ENCODE measurements at places on chromosomes 12 and 14.

DNA sequence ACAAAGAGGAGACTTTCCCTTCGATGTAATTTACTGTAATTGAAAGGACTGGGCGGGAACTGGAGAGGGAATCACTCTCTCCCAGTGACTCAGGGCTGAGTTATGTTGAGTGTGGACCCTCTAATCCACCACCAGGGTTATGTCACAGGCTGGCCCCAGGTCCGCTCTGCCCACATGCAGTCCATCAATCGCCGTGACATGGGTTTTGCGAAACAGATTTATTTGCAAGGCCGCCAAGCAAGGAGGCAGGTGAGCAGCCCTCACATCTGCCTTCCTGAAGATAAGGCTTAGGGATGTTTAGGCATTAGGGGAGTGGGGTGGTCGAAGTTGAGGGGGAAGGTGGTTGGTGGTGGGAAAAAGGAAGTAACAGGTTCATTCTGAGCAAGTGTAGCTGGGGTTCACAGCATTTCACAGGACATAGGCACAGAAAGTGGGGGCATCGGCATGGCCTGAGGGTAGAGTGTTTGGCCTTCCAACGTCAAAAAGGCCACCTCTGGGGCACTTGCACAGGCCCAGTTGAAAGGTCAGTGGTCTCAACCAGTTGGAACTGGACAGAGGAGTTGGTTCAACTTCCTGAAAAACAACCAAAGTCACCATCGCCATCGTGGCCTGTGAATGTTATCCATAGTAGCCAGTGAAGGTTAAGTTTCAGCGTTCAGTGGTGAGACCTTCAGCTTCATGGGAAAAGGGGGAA is 66.9 kb downstream of the DNAH10 start:
- H3K4me1 ChIP-seq = no peaks in the 10 kb centered on the region
- H3K27ac ChIP-seq = no peak overlapping the region
- no peak overlapping the region for H3K4me3 ChIP-seq
- H3K36me3 ChIP-seq = no peaks in the 10 kb centered on the region
- peaks cover 11% of the 10 kb centered on the region for H3K27me3 ChIP-seq
- DNase-seq = no peak

DNA sequence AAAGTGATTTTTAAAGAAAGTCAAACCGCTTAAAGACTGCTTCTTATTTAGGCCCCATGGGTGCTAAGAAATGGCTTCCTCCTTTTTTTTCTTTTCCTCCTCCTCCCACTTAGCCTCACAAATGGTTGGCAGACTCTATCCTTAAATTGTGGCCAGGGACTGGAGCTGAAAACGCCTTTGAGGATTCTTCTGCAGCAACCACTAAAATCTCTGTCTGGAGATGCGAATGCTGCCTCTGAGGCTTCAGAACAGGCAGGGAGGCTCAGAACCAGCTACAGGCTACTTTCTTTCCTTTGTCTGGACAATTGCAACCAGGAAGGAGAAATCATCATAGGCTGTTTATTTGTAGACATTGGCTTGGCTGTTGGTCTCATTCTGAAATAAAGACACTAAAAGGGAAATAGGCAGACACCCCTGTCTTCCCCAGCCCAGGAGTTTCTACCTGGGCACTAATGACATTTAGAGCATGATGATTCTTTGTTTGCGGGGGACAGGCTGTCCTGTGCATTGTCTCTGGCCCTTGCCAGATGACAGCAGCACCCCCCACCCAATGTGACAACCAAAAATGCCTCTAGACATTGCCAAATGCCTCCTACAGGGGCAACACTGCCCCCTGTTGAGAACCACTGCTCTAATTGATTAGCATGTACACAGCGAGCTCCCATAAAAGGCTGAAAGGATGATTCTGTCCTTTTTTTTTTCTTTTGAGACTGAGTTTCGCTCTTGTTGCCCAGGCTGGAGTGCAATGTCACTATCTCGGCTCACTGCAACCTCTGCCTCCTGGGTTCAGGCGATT is 50.3 kb downstream of the MAP1LC3B2 start:
- no peaks in the 10 kb centered on the region for H3K4me1 ChIP-seq
- H3K36me3 ChIP-seq = no peaks in the 10 kb centered on the region
- no peak overlapping the region for H3K4me3 ChIP-seq
- peak overlapping the region; percentile 31 for H3K27ac ChIP-seq
- no peak for DNase-seq

DNA sequence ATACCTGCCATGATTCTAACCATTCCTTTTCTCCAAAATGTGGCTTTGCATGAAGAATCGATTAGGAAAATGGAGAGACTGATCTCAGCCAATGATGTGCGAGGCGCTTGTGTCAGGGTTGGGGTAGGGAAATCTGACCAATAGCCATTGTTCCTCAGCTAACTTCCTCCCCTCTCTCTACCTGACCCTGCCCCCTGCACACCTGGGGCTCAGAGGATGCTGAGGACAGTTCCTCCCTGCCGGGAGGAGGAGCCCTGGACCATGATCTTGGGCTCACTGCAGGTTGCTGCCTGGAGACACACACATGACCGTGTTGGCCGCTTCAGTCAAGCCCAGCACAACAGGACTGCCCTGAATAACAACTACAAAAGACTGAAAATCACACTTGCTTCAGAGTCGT is 119.8 kb upstream of the SFSWAP start:
- no peaks in the 10 kb centered on the region for H3K27me3 ChIP-seq
- H3K27ac ChIP-seq = no peak overlapping the region
- H3K4me1 ChIP-seq = peaks cover 15% of the 10 kb centered on the region
- no peak for DNase-seq

DNA sequence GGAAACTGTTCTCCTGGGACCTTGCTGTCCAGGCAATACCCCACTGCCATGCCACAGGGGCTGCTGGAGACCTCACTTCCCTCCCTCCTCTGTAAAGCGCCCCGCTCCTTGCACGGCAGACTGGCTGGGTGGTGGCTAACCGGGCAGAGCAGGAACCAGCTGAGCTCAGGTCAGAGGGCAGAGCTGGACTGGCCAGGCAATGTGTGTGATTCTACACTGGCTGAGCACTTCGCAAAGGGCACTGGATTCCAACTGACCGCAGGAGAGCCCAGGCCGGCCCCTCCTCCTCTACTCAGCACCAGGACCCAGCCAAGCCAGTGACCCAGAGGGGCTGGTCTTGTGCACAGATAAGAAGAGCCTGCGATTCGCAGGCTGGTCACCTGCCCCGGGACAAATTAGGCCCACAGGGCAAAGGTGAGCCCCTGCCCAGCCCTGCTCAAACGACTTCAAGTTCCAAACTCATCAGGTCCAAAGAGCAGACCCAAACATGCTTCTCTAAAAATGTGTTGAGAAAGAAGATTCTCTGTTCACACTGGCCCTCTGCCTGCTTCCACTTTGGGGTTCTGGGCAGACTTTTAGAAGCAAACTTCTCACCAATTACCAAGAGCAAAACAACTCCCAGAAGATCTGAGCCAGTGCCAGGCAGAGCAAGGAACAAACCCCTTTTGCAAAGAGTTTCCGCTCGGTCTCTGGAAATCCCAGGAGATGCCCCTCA is 54.9 kb upstream of the DIO3 start:
- no peak overlapping the region for H3K4me3 ChIP-seq
- no peaks in the 10 kb centered on the region for H3K27me3 ChIP-seq
- no peaks in the 10 kb centered on the region for H3K4me1 ChIP-seq

DNA sequence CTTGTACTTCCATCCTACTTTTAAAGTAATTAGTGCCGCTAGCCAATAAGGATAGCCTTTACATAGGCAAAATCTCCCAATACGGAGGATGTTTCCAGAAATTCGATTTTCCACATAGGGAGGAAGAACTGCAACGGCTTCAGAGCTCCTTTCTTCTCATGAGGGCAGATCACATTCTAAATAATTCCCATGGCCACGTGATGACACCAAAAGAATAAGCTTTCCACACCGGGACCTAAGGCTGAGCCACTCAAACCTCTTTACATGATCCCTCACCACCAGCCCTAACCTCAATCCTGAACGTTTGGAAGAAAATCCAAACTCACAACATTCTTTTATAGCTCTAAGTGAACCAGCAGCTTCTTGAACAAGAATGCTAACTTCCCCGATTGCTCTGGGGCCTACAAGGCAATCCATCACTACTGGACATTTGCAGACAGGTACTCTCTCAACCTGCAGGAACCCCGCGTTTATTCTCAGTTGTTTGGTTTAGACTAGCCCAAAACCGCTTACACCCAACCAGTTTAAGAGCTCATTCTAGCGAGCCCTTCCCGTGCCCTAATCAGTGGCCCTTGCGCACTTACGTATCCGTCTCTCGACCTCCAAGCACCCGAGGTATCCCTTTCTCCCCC is 884 bp downstream of the CAPRIN2 start:
- peak overlapping the region; percentile 79 for H3K27ac ChIP-seq
- no peaks in the 10 kb centered on the region for H3K27me3 ChIP-seq
- peaks cover 17% of the 10 kb centered on the region for H3K4me1 ChIP-seq

GRCh38 chr12:16344269-16344668 is 3.2 kb upstream of the MGST1 start:
- peaks cover 19% of the 10 kb centered on the region for H3K4me1 ChIP-seq
- H3K36me3 ChIP-seq = no peaks in the 10 kb centered on the region
- no peaks in the 10 kb centered on the region for H3K27me3 ChIP-seq
- DNase-seq = no peak
- H3K27ac ChIP-seq = no peak overlapping the region
- no peak overlapping the region for H3K4me3 ChIP-seq

DNA sequence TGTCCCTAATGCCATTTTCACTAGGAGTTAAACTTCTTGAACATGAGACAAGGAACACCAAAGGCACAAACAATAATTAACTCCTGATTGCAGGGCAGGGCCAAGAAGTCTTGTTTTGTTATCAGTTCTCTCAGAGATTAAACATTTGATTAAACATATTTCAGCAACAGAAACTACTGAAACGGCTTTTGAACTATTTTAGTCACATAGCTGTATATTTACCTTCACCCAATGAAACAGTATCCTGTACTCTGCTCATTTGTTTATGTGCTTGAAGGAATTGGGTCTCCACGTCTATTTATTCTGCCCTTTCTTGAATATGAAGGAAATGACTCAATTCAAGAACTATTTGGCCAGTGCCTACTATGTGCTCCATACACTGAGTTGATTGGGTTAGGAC is 51.3 kb upstream of the PTCSC3 start:
- H3K27me3 ChIP-seq = no peaks in the 10 kb centered on the region
- no peak overlapping the region for H3K27ac ChIP-seq
- no peak for DNase-seq
- H3K4me1 ChIP-seq = no peaks in the 10 kb centered on the region
- H3K36me3 ChIP-seq = no peaks in the 10 kb centered on the region

DNA sequence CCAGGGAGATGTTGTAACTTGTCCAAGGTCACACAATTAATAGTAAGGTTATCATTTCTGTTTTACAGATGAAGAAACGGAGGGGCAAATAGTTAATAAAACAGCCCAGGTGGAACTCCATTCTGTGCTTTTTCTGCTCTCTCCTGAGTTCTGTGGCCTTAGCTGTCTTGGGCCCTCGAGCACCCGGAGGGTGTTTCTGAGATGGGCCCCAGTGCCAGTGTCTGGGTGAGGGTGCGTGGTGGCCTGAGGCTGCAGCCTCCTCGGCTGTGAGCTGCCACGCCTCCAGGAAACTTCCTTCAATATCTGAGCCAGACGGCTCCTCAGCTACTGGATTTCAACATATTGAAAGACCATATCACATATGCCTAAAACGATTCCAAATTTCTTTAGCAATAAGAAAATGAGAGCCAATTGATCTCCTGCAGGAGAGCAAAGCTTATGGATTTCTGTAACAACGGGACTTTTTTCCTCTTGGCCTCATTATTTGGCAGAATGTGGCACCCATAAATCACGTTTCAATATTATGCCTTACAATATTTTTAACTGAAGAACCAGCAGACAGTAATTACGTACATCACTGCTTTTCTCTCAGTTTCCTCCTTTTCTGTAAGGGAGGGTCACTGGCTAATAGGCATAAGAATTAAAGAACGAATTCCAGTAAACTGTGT is 74.8 kb upstream of the DICER1 start:
- no peak overlapping the region for H3K27ac ChIP-seq
- H3K27me3 ChIP-seq = no peaks in the 10 kb centered on the region
- H3K36me3 ChIP-seq = no peaks in the 10 kb centered on the region
- DNase-seq = peak; percentile 44
- H3K4me3 ChIP-seq = no peak overlapping the region

DNA sequence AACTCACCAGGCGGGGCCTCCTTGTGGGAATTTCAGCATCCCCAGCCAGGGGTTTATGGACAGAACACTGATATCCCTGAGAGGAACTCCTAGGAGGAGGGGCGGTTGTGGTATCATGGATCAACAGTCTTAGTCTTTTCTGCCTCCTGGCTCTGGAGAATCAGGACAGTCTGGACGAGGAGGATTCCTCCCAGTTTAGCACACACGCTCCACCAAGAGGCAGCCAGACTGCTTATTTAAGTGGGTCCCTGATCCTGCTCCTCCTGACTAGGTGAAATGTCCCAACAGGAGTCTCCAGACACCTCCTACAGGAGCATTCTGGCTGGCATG is 10.4 kb upstream of the ZNF705A start:
- no peaks in the 10 kb centered on the region for H3K36me3 ChIP-seq
- no peak overlapping the region for H3K27ac ChIP-seq
- H3K27me3 ChIP-seq = no peaks in the 10 kb centered on the region
- H3K4me1 ChIP-seq = no peaks in the 10 kb centered on the region
- no peak overlapping the region for H3K4me3 ChIP-seq
- no peak for DNase-seq

Data from spleen (tissue), 13 donors.